ENCODE measurements at places on chromosomes 13 and 19.

- no peak for DNase-seq
Observed at GRCh38 chr13:74657765-74658164, 523.6 kb upstream of the KLF12 start.

DNA sequence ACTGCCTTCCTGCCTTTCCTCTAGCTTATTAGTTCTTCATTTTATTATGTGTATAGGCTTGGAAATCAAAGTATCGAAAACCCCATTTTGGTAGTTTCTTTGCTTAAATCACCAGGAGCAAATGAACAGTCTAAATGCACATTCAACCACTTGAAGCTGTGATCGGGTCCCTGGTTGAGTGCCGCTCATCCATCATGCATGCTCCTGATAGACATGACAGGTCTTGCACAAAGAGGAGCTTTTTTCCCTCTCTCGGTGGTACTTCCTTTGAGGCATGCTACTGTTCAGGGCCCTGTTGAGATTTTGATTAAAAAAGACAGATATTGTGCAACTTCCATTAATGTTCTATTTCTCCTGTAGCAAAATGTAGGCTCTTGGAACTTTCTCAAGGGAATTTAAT lies 185.8 kb downstream of the OLFM4 start:
- no peak for DNase-seq

DNA sequence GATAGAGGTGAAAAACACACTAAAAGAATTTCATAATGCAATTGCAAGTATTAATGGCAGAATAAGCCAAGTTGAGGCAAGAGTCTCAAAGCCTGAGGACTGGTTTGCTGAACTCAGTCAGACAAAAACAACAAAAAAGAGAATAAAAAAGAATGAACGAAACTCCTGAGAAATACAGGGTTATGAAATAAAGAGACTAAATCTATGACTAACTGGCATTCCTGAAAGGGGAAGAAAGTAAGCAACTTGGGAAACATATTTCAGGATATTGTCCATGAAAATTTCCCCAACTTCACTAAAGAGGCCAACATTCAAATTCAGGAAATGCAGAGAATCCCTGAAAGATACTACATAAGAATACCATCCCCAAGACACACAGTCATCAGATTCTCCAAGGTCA lies 47.8 kb downstream of the UBL3 start:
- DNase-seq, result no peak

DNA sequence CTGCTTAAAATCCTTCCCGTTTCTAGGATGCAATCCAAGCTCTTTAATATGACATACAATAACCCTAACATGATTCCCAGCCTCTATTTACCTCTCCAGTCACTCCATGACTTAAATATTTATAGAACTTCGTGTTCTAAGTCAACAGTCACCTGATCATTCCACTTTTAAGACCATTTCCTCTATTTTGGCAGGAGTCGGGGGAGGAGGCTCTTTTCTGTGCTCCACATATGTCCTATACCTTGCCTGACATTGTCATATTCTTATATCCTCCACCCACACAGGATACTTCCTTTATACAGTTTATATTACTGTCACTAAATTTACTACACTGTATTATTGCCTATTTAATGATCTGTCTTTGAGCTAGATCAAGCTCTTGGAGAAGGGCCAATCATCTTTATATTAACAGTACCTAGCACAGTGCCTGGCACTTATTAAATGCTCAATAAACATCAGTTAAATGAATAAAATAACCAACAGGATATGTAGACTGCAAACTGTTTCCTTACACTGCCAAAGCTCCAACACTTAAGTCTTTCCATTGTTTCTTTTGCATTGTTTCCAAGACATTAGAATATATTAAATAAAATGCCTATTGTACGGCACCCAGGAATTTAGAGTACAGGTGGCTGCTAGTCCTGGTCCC lies 2.7 kb downstream of the ARGLU1 start:
- DNase-seq, result peak; percentile 20

- no peak for DNase-seq
Observed at GRCh38 chr13:23666582-23666981, 96.4 kb downstream of the TNFRSF19 start.

GRCh38 chr13:112740502-112741131 lies 50.8 kb downstream of the ATP11A start:
- no peak for DNase-seq

DNA sequence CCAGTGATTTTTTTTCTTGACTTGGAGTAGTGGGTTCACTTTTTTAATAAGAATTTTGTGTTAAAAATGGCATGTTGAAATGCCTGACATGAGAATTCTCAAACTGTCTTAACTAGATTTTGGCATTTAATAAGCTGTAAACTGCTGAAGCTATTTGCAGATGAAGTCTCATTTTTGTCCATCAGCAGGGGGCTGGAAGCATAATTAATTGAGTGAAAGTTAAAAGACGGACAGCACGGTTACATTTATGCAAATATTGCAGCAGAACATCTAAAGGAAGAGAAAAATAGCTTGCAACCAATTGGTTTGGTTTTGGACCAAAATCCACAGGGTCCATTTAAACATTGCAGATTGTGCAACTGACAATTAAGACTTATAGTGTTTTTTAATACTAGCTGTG lies 837.3 kb upstream of the KLHL1 start:
- no peak for DNase-seq

DNA sequence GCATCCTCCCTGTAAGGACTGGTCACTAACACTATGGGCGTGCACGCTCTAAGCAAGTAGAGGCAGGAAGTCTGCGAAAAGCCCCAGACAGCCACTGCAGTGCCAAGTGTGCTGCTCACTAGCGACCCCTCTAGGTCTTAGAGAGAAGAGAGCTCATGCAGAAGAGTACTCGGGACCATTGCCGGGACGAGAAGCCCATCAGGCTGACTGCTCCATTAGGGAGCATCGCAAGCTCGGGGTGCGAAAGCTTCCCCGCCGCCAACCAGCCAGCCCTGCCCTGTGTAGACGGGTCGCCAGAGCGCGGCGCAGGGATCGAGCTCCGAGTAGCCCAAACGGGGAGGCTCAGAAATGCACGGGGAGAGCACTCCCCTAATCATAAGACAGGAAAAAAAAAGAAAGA lies 16.6 kb downstream of the POU4F1 start:
- DNase-seq, result no peak

DNA sequence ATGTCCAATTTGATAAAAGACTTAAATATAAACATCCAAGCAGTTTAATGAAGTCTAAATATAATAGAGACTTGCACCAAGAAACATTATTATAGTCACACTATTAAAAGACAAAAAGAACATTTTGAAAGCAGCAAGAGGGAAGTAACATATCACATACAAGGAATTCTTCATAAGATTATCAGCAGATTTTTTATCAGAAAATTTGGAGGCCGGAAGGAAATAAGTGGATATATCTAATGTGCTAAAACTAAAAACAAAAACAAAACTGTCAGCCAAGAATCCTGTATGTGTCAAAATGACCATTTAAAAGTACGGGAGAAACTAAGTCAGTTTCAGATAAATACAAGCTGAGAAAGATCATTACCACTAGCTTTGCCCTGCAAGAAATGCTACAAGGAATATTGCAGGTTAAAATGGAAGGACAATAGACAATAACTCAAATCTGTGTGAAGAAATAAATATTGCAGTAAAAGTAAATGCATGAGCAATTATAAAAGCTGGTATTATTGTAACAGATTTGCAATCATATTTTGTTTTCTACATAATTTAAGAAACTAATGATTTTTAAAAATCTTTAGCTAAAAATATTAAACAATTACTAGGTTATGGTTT lies 1665.9 kb upstream of the PCDH20 start:
- no peak for DNase-seq

DNA sequence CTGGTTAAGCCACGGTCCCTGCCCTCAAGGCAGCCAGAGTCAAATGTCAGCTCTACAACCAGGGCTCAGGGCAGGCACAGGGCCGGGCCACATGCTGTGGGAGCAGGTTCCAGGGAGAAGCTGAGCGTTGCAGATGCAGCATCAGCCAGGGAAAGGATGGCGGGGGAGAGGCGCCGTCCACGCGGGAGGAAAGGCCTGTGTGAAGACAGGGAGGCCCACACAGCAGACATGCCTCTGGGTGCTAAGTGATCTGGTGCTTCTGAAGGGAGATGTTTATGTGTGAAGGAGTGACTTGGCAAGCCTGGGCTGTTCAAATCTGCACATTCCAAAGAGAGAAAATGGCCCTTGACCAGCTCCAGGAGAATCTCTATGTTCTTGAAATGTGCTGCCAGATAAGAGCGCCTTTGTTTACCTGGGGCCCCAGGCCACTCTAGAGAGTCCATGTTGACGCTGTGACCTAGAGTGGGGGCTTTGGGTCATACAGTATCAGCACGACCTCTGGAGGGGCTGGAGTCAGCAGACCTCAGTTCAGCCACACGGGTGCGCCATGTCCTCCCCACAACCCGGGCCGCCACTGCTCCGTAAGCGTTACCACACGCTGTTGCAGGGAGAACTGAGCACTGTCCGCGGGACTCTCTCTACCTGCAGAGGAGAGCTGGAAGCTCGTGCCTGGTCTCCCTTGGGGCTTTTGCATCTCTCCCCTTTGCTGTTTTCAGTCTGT lies 15.9 kb upstream of the ATF5 start:
- DNase-seq, result no peak

- DNase-seq, result no peak
Observed at GRCh38 chr13:48110931-48111721, 16.2 kb upstream of the MED4 start.

GRCh38 chr13:102291587-102292218 lies 110.1 kb downstream of the FGF14 start:
- no peak for DNase-seq

- DNase-seq, result no peak
Observed at GRCh38 chr19:31275068-31275334, 74.2 kb downstream of the TSHZ3 start.

DNA sequence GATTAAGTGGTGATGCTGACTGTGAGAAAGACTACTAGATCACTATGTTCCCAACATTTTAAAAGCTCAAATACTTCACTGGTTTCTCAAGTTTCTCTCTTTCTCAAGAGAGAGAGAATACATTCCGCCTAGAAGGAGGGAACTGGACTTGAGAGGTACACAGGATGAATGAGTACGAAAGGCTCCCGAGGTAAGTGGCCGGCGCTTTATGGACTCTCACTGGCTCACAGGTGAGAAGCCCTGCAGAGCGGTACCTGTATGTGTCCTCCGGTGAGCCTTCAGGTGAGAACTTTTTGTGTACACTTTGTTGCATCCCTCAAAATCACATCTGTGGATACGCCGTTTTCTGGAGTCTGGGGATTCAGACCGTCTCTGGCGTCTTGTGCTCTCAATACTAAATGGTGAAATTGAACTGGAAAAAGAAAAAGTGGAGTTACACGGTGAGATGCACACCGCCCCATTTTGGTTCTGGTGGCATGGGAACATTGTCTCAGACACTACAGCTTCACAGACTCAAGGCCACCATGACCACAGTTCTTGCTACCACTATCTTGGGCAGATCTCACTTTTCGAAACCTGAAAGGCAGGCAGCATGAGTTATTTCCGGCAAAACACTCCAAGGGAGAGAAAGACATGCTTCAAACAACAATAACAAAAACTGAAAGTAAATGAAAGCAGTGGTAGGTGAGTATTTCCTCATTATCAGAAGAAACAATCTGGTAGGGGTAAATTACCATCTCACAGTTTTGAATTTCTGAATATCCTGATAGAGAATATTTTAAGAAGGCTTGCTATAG lies 418.9 kb downstream of the KLF12 start:
- DNase-seq, result no peak

GRCh38 chr13:33678906-33679657 lies 138.9 kb upstream of the RFC3 start:
- DNase-seq, result peak; percentile 11

DNA sequence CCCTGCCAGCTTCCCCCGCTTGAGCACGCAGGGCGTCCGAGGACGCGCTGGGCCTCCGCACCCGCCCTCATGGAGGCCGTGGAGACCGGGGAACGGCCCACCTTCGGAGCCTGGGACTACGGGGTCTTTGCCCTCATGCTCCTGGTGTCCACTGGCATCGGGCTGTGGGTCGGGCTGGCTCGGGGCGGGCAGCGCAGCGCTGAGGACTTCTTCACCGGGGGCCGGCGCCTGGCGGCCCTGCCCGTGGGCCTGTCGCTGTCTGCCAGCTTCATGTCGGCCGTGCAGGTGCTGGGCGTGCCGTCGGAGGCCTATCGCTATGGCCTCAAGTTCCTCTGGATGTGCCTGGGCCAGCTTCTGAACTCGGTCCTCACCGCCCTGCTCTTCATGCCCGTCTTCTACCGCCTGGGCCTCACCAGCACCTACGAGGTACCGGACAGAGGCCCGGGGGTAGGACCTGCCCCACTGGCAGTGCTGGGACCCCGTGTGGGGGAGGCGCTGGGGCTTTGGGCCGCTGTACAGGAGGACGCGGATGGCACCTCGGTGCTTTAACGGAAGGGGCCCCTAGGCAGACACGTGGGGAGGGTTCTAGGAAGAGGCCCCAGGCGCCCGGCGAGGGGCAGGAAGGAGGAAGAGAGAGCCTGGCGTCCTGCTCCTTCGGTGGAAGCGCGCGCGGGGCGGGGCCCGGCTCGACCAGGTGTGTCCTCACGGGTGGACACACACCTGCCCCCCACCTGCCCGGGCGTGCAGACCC lies 681 bp downstream of the SLC5A5 start:
- DNase-seq, result peak; percentile 42

GRCh38 chr13:80359778-80360452 lies 19.0 kb upstream of the SPRY2 start:
- DNase-seq, result no peak

- DNase-seq, result peak; percentile 9
Observed at GRCh38 chr19:34308381-34309367, 54.3 kb downstream of the GARRE1 start.

DNA sequence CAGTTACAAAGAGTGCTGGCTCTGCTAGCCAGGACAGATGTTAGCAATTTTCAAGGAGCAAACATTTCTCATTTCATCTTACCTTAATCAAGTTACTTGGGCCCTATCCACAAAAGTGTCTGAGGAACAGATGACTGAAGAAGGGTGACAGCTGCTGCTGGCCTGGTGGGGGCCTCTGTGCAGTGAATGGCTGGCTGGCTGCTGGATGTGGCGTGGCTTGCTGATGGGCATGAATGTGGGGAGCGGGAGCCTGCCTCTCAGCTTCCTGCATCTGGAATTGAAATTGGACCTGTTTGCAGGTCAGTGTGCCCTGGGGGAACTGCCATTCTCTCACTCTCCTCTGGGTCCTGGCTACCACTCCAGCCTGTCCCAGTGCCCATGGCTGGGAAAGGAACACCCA lies 94.7 kb downstream of the RGCC start:
- no peak for DNase-seq

- peak; percentile 48 for DNase-seq
Observed at GRCh38 chr13:80340651-80341100, 250 bp downstream of the SPRY2 start.
